ENCODE measurements at places on chromosomes 1 and 21.

DNA sequence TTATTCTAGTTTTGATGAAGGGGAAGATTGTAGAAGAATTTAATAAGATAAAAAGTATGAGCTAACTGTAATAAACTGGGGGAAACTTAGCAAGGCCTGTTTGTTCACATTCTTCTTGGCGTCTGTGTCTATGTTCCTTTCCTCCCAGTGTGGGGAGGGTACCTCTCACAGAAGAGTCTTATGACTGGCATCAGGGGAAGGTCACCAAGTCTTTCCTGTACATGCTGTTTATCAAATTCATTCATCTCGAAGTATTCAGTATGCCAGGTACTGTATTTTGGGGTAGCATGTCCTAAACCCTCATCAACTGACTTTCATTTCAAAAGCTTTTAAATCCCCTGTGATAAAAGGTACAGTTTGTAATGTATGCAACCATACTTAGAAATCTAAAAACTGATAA, 78.4 kb downstream of the HS2ST1 start:
- no peak for DNase-seq

DNA sequence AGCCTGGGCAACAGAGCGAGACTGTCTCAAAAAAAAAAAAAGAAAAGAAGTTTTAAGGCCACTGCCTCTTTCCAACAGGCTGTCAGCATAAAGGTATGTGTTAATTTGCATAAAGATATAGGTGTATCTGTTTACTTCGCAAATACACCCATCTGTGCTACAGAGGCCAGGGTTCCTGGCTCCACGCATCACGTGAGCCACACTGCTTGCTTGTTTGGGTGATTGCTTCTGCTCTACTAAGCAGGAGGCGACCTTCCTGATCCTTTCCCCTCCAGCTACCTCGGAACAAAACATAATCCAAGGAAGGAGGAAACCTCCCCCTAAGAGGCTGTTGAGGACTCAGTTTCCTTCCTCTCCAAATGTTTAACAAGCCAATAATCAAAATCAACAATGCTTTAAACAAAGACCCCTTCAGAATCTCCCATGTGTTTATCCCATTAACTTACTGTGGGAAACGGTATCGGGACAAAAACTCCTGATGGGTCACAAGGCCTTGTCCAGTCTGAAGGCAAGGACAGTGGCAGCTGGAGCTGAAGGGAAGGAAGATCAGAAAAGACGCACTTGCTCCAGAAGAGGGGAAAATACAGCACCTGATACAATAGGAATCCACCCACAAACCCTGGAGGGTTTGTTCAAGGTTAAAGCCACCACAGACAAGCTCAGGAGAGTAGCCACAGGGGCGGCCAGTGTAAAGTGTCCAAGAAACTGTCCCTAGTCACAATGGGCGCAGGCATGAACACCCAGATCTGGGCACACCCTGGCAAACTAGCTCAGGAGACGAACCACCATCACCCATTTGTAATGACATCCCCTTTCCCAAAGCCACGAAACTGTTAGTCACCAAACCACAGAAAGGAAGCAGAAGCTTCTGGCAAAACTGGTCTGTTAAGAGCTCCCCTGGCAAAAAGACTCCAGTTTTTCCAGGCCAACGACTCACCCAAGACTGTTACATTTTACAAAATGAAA, 17.2 kb downstream of the CTNNBIP1 start:
- no peak for DNase-seq

GRCh38 chr1:6799499-6799898, 14.2 kb downstream of the CAMTA1 start:
- DNase-seq: no peak

DNA sequence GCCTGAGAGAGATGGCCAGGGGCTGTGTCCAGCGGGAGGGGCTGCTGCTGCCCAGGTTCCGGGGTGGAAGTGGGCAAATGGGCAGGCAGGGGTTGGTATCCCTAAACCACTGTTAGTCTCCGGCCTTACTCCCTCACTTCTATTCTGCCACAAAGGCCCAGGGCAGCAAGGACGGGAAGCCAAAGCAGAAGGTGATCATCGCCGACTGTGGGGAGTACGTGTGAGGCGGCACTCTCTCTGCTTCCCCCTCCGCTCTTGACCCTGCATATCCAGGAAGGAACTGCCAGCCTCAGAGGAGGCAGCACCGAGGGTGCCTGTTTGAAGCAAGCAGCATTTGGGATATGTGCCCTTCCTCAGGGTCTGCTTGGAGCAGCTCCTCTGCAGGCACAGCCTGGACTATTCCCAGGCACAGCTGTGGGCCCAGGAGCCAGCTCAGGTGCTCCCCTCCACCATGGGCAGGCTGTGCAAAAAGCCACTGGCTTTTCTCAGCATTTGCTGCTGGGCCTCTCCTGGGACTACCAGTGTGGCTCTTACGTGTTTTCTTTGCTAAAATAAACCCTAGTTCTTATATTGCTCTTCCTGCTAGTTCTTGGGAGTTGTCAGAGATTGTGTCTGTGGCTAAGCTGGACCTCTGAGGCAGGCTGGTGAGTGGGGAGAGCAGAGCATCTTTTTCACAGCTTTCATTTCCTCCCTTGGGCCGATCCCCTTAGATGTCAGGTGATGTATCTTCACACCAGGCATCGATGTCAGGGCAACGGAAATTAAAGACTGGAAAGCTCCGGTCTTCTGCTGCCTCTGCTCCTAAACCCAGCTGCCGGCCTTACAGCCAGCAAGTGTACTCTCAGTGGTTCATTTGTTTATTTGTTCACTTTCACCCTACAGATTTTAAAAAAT, 14.7 kb downstream of the PPIE start:
- no peak for DNase-seq

DNA sequence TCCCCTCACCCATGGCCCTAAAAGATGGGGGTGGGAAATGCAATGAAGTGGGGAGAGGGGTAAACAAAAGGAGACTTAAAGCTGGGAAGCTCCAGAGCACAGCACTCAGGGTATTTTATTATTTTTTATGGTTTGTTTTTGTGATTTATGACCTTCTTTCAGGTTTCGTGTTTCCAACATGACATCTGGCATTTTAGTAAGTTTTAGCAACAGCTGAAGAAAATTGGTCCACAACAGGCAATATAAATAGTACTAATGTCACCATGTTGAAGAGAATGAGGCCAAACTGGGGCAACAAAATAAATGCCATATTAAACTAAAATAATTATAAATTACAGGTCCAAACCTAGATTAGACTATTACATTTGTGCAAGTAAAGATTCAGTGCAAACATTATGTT, 56.3 kb downstream of the TBX15 start:
- DNase-seq: no peak

DNA sequence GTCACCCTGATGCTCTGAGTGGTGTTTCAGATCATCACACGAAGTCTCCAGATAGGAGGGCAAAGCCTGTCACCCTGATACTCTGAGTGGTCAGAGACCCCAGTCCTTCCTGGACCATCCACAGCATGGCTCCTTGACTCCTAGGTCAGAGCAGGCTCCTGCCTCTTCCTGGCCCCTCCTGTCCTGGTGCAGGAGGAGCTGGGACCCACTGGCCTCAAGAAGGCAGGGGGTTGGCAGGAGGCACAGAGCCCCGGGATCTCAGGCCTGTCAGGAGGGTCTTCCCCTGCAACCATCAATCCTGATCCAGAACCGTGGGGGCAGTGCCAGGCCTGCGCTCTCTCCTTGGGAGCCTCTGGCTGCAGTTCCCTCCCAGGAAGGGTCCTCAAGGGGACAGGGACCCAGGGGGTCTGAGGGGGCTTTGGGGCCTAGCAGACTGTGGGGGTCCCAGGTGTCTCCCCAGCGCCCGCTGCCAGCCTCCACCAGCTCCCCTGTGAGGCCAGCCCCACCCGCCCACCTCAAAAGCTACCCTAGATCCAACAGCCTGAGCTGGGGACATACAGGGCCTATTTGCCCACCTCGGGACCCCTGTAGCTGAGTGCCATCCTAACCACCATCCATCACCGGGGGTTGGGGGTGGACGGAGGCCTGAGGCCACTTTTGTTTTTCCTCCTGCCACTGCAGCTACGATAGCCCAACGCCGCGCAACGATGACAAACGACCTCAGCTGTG, 27.5 kb downstream of the COL6A1 start:
- no peak for DNase-seq

DNA sequence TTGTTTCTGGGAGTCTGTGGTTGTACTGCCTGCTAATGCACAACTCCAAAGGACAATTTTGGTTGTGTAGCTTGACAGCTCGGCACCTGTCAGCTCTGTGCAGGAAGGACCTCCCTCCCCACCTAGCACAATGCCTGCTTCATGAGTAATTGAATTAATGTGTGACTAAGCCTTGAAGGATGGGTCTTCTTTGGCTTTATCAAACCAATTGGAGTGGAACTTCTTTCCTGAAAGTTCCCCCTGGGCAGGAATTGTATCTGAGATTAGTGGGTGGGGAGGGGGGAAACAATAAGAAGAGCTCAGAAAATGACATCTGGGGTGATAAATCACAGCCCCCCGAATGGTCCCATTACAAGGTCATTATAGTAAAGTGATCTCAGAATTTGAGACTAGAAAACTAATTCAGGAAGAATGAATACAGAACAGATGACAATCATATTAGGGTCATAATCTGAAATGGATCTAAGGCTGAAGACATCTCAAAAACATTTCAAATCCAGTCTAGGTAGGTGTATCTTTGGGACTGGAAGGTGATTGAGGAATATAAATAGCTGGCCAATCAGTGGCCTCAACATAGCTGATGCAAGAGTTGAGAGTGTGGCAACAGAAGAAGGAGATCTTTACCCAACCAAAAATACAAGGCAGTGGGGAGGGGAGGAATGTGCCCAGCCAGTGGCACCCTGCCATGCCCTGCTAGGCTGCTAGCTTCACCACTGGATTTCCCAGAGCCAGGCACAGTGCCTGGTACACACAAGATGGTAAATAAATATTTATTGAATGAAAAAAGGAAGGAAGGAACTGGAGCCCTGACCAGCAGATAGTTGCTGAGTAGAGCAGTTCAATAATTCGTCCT, 10.1 kb upstream of the SESN2 start:
- DNase-seq: no peak

GRCh38 chr1:205020466-205020865, 22.5 kb upstream of the CNTN2 start:
- DNase-seq: no peak

DNA sequence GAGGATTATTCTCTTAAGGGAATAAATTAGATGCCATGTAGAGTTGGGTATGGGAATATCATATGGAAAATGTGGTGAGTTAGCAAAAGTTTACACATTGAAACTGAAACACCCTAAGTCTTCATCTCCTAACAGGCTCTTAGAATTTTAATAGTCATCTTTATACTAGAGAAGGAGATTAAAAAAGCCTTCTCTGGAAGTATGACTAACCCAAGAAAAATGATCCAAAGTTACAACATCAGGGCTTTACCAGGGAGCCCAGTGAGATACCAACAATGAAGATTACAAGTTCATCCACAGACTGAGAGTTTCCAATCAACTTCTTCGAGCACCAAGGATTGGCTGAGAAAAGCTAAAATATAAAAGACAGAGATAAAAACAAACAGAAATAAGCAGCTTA, 70.0 kb upstream of the KIAA0040 start:
- DNase-seq: no peak

DNA sequence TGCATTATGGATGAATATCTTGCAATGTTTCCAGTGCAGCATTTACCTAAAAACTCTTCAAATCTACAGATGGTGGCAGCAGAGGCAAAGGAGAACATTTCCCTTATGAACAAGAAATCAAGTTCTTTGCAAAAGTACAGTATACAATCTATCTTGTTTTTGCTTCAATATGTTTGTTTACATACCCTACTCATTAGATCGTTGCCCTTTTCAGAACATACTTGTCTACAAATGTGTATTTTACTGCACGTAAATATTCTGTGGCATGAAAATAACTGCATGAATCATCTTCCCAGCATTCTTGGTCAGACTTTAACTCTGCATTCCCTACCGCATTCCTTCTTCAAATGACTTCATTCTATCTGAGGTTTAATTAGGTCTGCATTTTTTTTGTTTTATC, 212.7 kb downstream of the ZP4 start:
- peak; percentile 48 for DNase-seq

DNA sequence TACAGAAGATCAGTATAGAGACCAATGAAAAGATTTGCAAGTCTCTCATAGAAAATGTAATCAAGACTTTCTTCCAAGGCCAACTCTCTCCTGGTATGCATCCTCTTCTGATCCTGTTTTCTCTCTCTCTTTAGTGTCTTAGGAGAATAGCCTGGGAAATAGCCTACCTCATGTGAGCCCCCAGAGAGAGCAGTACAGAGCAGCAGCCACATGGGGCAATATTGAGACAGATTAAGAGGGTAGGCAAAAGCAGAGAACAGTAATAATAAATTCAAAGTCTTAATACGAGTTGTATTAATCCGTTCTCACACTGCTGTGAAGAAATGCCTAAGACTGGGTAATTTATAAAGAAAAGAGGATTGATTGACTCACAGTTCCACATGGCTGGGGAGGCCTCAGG, 61.4 kb downstream of the RNASEL start:
- no peak for DNase-seq

DNA sequence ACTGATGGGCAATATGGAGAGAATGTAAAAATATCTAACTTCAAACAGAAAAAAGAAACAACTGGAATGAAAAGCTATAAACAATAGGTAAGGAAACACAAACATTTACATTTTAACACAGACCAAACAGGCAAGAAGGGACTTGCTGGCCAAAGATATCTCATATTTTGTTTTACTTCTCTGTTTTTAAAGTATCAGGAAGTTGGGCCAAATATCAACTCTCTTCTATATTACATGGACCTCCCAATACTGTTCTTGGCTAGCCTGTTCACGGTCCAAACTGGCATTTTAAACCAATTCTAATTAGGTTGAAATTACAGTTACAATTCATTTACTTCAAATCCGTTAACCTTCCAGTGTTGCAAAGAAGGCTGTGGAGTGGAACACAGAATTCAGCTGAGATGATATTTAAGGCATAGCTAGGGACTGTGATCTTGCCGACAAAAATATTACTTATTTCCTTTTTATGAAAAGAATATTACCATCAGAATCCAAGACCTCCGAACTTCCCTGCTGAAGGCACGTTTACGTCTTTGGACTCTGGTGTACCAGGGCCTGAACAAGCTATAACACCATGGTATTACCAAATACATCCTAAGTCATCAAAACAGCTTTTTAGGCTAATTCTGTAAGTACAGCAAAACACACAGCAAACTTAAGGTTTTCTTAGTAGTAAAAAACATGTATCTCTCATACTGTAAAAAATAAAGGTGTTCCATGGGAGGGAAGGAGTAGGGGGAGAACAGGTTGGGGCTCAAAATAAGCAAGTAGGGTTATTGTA, 165.4 kb downstream of the RUNX1 start:
- no peak for DNase-seq

- no peak for DNase-seq
These were observed 4.2 kb downstream of the RCAN3 start for GRCh38 chr1:24506691-24507381.

GRCh38 chr1:203628201-203629015, 1.8 kb downstream of the ATP2B4 start:
- no peak for DNase-seq

All from retinal pigment epithelial cell (primary cell).